Activated CD4-positive, alpha-beta T cell treated with anti-CD3 and anti-CD28 coated beads for 36 hours (primary cell): ENCODE measurements at places on chromosomes 5 and 9. TPM values are rescaled to one million over a fixed set of nuclear protein-coding genes. Genes with fewer than 3 reads are reported as not detected.
A peak's percentile ranks its signal among the peaks of the same experiment; 100 is the strongest.

DNA sequence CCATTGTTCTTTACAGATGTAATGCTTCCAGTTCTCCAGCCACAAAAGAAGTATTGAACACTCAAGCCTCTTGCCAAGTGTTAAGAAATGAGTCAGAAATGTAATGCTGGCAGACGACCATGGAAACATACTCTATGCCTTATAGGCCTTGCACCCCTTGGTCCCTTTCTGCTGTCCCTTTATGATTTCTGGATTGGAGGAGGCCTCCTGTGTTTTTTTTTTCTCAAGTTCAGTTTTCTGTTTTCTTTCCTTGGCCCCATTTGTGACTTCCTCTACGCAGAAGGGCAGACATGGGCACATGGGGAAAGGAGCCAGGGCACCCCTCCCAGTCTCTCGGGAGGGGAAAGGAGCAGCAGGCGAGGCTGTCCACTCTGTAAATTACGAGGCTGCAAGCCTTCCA, 53.4 kb downstream of the SNX18 start:
- DNase-seq: no peak

DNA sequence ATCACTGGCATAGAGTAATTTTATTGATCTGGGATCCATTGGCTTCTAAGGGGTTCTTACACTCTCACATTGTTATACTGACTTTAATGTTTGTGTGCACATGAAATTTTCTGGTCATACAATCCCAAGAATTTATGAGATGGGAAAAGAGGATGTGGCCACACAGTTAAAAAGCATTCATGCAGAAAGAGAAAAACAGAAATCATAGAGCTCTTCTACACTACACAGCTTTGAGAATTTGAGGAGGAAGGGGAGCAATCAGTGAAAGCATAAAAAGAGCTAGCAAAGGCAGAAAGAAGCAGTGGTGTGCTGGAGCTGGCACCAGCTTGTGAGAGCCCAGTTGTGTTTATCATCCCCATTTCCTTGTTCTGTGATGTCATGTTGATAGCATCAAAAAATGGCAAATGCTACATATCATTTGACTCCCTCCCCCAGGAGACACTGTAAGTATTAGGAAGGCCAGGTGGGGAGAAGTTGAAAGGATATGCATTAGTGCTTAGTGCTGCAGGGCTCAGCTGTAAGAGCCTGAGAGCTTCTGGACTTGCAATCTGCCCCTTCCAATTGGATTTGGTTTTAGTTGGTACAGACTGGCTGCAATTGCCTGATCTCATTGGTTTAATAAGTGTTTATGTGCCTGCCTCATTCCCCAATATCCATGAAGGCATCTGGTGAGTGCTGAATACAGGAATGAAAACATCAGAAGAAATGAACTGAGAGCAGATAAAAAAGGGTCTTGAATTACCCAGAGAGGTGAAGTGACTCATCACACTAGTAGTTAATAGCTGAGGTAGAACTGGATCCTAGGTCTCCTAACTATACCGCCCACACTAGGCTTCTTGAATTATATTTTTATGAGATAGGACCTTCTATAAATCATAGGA, 30.9 kb downstream of the RHOBTB3 start:
- DNase-seq: no peak

DNA sequence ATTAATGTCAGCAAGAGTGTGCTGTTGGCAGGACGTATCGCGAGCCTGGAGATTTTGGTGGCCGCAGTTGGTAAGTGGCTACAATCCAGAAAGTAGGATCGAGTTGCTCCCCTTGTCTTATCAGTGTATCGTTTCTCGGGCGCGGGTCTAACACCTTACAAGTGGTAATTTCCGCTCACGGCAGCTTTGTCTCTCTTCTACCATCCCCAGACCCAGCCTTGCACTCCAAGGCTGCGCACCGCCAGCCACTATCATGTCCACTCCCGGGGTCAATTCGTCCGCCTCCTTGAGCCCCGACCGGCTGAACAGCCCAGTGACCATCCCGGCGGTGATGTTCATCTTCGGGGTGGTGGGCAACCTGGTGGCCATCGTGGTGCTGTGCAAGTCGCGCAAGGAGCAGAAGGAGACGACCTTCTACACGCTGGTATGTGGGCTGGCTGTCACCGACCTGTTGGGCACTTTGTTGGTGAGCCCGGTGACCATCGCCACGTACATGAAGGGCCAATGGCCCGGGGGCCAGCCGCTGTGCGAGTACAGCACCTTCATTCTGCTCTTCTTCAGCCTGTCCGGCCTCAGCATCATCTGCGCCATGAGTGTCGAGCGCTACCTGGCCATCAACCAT, 1.1 kb downstream of the PTGER4 start:
- DNase-seq: peak; percentile 72

- no peak for DNase-seq
Observed at GRCh38 chr5:145934276-145934675, 2.1 kb upstream of the SH3RF2 start.

GRCh38 chr5:163261647-163262269, 175.6 kb upstream of the CCNG1 start:
- no peak for DNase-seq

CTSL gene
- 6.1 TPM for total RNA-seq

FAM169A gene
- 6.1 TPM for total RNA-seq
